ENCODE measurements at places on chromosomes 3 and 15.

DNA sequence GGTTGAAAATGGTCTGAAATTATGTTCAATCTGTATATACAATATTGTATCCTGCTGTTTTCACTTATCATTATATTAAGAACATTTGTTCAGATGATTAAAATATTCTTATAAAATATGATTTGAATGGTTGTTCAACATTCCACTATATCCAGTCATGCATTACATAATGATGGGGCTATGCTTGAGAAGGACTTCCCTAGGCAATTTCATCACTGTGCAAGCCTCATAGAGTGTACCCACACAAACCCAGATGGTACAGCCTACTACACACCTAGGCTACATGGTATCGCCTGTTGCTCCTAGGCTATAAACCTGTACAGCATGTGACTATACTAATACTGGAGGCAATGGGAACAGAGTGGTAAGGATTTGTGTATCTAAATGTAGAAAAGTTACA, 30.5 kb downstream of the SLC7A14 start:
- peak; percentile 83 for DNase-seq

DNA sequence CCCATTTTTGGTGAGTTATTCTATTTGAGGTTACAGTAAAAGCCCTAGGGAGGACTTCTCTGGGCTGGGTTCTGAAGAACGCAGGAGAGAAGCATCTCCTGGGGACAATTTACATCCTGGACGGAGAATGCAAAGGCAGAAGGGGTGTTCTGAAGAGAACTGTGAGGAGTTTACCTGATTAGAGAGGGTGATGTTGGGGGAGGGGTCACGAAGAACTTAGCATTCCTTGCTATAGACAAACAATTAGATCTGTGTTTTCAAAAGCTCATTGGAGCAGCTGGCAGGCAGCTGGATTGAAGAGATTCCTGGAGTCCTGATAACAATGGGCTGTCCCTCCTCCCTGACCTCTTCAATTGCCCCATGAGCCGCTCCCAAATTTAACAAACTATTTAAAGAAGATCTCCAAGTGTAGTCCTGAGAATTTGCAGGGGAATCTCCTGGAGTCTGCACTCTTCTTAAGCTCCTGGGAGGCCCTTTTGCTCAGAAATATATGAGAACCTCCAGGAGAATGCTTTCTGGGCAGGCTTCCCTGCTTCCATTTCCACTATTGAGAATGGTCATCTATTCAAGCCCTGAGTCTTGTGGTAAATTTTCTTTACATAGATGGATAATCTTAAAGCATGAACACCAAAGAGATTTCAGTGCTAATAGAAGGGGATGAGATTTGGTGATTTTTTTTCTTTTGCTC, 55.3 kb downstream of the ARHGAP31 start:
- no peak for DNase-seq

DNA sequence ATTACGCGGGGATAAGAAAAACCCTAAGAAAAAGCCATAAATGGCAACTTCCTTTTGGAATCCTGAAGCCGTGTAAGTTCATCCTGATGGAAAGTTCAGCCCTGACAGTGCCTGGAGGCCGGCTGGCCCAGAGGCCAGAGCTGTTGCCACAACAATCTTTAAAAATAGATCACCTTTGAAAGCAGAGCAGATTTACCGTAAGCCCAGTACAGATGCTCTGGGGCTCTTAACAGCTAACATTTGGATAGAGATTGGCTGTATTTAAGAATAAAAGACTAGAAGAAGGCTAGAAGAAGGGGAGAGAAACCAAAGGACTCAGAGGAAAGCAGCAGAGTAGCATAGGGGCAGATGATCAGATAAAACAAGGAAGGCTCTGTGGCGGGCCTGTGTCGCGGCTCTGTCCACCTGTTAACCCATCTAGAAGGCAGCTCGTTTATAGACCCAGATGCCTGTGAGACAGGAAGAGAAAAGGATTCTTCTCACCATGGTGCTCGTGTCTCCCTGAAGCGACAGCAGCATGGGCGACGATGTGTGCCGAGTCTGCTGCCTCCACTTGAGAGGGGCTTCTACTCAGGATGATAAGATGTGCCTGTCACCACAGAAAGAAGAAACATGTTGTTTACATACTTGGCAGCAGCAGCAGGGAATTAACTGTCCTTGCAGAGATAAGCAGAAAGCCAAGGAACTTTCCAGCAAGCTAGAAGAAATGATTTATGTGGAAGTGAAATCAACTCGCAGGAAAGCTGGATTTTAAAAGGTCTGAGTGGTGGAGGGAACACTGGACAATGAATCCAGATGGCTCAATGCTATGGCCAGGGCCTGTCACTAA, 69.9 kb downstream of the SYNM start:
- peak; percentile 42 for DNase-seq

- peak; percentile 14 for DNase-seq
Measured at GRCh38 chr15:47786371-47786770, 69.1 kb downstream of the SEMA6D start.

DNA sequence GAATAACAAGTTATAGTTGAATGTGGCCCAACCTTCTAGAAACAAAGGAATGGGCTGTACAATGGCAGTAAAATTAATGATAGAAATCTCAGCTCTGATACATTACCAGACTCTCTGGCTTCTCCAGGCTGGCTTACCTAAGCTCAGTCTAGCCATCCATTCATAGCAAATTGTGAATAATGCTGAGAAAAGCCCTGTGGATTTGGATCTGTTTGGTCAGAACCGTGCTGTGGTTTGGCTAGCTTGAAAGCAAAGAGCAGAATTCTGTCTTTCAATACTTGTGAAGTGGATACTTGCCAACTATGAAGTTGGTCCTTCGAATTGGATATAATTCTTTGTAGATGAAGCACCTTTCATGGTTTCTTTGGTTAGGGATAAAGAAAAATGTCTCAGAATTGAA, 199.1 kb downstream of the EPHA3 start:
- DNase-seq: no peak

DNA sequence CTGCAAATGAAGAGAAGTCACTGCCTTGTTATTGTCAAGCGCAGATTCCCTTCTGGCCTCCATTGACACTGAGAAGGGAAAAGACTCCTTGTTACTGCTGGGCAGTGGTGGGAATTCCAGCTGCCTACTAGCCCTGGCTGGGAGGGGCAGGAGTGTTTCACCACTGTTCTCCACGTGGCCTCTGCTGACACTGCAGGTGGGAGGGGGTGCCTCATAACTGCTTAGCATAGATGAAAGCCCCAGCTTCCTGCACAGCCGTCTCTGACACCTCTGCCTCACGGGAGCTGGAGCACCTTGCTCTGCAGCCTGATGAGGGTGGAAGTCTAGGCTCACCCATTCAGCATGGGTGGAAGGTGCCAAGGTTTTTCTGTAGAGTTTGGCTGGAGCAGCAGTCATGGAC, 52.1 kb downstream of the TM2D3 start:
- DNase-seq: no peak

GRCh38 chr3:4474683-4475490, 7.8 kb upstream of the SUMF1 start:
- peak; percentile 84 for DNase-seq

- DNase-seq: no peak
Measured at GRCh38 chr3:149801639-149802038, 9.3 kb upstream of the ANKUB1 start.

DNA sequence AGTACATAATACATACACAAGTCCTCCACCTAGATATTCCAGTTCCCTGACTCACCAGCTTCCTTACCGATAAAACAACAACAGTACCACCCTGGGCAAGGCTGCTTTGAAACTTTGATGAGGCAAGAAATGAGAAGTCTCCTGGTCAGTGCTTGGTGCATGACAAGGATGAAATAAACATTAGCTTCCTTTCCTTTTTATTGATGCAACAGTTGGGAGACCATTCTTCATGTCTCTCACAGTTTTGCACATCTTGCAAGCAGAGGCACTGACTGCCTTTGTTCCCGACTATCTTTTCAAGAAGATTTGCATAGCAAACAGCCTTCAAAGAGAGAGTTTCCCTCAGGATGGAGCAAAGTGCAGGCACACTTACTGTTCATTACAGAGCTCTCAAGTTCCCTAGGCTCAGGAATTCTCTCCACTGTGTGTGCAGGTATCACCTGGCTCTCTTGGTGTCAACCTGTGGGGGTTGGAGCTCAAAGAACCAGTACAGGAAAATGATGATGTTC, 65.2 kb downstream of the MYLK start:
- peak; percentile 90 for DNase-seq

- DNase-seq: no peak
Measured at GRCh38 chr3:194983620-194984019, 287.3 kb downstream of the XXYLT1 start.

DNA sequence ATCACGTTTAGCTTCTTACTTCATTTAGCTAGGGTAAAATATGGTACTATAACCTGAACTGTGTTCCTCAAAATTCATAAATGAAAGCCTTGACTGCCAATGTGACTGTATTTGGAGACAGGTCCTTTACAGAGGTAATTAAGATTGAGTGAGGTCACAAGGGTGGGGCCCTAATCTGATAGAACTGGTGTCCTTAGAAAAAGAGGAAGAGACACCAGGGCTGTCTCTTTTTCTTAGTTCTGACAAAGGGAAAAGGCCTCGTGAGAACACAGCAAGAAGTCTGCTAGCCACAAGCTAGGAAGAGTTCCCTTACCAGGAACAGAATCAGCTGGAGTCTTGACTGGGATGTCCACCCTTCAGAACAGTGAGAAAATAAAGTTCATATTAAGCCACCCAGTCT, 162.7 kb downstream of the GMNC start:
- no peak for DNase-seq

GRCh38 chr3:186361762-186362536, at the start of gene DGKG:
DGKG (minus strand) TSS chr3:186362234; CDS start chr3:186320459, 41,775 bp downstream.
- no peak for DNase-seq

DNA sequence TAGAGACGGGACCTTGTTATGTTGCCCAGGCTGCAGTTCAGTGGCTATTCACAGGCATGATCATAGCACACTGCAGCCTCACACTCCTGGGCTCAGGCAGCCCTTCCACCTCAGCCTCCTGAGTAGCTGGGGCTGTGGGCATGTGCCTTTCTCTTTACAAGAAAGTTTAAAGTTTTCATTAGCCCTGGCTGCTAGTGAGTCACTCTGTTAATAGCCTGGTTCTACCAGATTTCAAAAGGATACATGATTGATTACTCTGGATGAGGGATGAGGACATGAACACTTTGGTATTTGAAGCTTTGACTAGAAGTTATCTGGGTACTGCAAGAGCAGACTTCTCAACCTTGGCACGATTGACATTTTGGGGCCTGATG, 95.1 kb downstream of the DHX36 start:
- DNase-seq: peak; percentile 25

DNA sequence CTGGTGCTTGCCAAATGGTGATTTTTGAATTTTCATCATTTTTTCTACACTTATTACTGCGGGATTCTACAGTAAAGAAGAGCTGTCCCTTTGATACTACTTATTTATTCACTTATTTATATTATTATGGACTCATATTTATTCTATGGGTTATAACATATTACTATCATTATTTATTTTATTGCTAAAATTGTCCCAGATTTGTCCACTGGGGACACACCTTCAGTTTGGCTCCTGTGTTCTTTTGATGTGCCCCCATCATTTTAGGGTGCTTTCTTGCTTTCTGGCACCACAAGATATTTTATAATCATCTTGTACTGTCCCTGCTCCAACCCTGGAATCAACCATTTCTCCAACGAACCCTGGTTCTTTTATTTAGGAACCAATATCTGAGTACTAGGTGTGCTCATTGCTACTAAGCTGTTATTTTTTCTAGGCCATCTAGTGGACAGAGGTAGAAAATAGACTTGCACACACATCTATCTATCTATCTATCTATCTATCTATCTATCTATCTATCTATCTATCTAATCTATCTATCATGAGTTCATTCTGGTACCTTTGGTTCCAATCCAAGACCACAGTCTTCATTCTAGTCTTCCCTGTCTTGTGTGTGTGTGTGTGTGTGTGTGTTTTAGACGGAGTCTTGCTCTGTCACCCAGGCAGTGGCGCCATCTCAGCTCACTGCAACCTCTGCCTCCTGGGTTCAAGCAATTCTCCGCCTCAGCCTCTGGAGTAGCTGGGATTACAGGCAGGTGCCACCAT, 16.0 kb downstream of the SLC22A14 start:
- DNase-seq: peak; percentile 45

DNA sequence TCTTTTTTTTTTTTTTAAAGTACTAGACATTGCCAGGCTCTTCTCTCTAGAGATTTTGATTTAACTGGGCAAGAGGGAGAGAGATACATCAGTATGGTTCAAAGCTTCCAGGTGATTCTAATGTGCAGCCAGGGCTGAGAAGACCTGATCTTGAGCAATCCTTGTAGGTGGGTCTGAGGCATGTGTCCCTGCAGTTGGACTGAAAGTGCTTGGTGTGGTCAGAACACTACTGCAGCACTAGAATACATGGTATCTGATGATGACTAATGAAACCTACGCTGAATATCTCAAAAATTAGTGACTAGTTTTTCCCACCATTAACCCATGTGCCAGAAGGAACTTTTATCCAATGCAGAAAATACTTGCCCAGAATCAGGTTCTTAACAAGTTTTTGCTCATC, 34.4 kb upstream of the MYO5C start:
- no peak for DNase-seq

- DNase-seq: no peak
Measured at GRCh38 chr3:129625072-129625874, 18.8 kb upstream of the PLXND1 start.

DNA sequence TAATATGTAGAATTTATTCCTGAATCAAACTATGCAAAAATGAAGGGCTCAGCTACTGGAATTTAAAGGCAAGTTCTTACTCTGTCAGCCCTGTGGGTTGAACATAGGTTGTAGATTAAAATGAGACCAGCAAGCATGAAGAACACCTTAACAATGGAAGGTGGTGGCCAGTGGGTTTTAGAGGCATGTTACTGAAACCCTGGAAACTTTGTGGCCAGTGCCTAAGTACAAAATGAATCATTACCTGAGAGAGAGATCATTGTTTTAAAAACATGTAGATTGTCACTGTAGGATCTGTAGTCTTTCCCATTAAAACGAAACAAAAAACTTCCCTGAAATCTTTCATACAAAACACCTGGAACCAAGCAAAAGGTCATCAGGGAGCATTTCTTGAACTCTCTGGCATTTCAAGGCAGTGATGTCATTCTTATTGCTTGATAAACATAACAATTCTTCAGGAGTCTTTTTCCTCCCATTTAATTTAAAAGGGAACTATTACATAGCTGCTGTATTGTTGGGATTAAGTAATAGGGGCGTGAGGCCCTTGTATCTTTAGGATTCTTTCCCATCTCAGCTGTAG, 51.8 kb downstream of the TMEM108 start:
- no peak for DNase-seq

DNA sequence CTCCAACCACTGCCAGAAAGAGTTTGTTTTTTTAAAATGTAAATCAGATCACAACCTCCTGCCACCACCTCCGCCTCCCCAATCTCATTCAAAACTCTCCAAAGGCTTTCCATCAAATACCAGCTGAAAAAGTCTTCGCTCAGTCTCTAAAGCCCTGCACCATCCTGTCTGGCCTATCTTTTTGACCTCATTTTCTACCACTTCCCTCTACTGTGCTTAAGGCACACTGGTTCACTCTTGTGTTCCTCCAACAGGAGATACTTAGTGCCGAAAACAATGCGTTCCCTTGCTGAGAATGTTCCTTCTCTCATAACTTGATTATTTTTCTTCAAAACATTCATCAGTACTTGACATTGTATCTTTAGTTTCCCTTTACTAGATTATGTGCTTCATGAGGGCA, 3.5 kb downstream of the BTBD1 start:
- DNase-seq: no peak
